ENCODE measurements at places on chromosomes 2 and 18.
A peak's percentile ranks its signal among the peaks of the same experiment; 100 is the strongest.

DNA sequence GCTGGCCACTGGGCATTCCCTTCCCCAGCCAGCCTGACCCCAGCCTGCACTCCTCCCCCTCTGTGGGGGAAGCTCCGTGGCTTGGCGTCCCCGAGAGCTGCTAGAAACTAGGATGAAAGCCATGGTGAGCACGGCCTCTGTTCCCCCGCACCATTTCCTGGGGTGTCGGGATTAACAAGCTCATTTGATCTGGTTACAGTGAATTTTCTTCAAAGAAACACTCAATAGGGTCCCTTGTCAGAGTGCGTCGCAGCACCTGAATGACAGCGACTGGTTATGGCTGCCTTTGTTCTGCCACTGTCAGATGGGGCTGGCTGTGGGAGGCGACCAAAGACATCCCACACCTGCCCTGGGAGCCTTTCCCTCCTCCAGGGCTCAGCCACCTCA is 7.7 kb upstream of the ALPI start:
- no peak overlapping the region for H3K27ac ChIP-seq
- no peaks in the 10 kb centered on the region for H3K4me1 ChIP-seq
- H3K4me3 ChIP-seq: no peak overlapping the region
- no peaks in the 10 kb centered on the region for H3K36me3 ChIP-seq

DNA sequence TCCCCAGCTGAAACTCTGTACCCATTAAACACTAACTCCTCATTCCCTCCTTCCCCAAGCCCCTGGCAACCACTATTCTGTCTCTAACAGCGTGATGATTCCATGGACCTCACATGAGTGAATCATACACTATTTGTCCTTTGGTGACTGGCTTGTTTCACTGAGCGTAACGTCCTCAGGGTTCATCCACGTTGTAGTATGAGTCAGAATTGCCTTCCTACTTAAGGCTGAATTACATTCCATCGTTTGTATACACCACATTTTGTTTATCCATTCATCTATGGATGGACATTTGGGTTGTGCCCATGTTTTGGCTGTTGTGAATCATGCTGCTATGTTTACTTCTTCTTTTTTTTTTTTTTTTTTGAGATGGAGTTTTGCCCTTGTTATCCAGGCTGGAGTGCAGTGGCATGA is 19.6 kb upstream of the CABLES1 start:
- H3K27me3 ChIP-seq: no peaks in the 10 kb centered on the region
- no peak overlapping the region for H3K4me3 ChIP-seq
- peaks cover 2% of the 10 kb centered on the region for H3K4me1 ChIP-seq
- no peak overlapping the region for H3K27ac ChIP-seq

DNA sequence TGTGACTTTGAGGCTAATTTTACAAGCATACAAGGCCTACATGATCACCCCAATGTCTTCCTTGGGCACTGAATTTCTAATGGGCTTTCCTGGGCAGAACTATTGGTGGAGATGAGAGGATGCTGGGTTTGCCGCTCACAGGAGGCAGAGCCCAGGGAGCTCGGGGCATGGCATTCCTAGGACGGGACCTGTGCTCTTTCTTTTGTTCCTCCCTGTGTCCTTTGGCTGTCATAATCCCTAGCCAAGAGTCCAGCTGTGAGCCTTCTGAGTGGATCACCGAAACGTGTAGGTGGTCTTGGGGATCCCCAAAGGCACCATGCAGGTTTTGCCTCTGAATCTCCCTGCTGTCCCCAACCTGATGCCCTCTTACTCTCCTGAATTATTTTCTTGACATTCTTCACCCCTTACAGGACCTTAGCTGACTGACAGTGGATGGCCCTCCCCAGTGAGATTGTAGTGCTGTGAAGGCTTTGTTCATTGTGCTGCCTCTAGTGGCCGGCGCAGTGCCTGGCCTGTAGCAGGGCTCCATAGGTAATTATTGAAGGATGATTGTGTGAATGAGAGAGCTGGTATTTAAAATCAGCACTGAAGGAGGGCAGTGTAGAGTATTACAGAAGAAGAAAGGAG is 221.9 kb downstream of the ZNF407 start:
- peak; percentile 78 for DNase-seq
- no peak overlapping the region for H3K4me3 ChIP-seq
- H3K4me1 ChIP-seq: peaks cover 7% of the 10 kb centered on the region

- H3K36me3 ChIP-seq: no peaks in the 10 kb centered on the region
- H3K27me3 ChIP-seq: no peaks in the 10 kb centered on the region
- H3K27ac ChIP-seq: no peak overlapping the region
- DNase-seq: no peak
Measured at GRCh38 chr2:29479401-29479800, 364.2 kb downstream of the CLIP4 start.

DNA sequence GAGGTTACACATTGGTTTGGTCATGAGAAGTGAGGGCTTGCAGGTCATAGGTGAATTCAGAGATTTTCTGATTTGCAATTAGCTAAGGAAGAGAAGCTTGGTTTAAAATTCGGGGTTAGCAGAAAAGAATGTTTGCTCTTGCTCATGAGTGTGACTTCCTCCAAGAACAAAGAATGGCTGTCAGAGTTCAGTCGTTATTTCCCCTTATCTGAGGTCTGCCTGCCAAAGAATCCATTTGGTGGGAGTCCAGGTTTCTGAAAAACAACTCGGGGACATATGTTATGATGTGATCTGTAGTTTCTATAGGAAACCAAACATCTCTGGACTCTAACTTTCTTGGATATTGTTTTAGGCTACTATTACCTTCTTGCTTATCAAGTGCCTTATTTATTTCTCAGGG is 3.2 kb upstream of the UGT1A6 start:
- no peak overlapping the region for H3K27ac ChIP-seq
- no peaks in the 10 kb centered on the region for H3K36me3 ChIP-seq
- H3K27me3 ChIP-seq: no peaks in the 10 kb centered on the region
- peaks cover 2% of the 10 kb centered on the region for H3K4me1 ChIP-seq
- H3K4me3 ChIP-seq: no peak overlapping the region

- no peaks in the 10 kb centered on the region for H3K36me3 ChIP-seq
- H3K4me3 ChIP-seq: no peak overlapping the region
- no peak for DNase-seq
- no peaks in the 10 kb centered on the region for H3K27me3 ChIP-seq
Measured at GRCh38 chr2:19312949-19313348, 45.5 kb downstream of the OSR1 start.

GRCh38 chr2:240784629-240785423 is 35.2 kb downstream of the KIF1A start:
- H3K4me1 ChIP-seq: no peaks in the 10 kb centered on the region
- DNase-seq: no peak
- H3K36me3 ChIP-seq: peaks cover 57% of the 10 kb centered on the region
- no peaks in the 10 kb centered on the region for H3K27me3 ChIP-seq
- no peak overlapping the region for H3K27ac ChIP-seq
- H3K4me3 ChIP-seq: no peak overlapping the region

- DNase-seq: no peak
- no peak overlapping the region for H3K27ac ChIP-seq
- H3K27me3 ChIP-seq: peaks cover 12% of the 10 kb centered on the region
- H3K4me3 ChIP-seq: peak overlapping the region; percentile 88
Measured at GRCh38 chr2:65430603-65431420, 1.6 kb downstream of the SPRED2 start.

- no peak for DNase-seq
- H3K4me3 ChIP-seq: no peak overlapping the region
- H3K27ac ChIP-seq: no peak overlapping the region
- no peaks in the 10 kb centered on the region for H3K36me3 ChIP-seq
- no peaks in the 10 kb centered on the region for H3K27me3 ChIP-seq
Measured at GRCh38 chr2:215236131-215236530, 75.7 kb upstream of the ATIC start.

DNA sequence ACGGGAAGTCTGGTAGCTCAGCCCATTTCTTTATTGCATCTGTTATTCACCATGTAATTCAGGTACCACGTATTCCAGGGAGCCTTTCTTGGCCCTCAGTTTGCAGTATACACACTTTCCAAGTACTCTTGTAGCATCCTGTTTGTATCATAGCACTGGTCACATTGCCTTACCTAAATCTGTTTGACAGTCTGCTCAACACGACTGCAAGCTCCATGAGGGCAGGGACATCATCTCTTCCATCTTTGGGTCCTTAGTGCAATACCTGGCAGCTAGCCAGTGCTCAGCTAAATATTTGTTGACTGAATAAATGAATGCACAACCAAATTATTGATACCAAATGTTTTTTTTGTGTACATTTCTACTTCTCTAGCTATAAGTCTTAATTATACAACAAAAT is 11.2 kb upstream of the IL18R1 start:
- H3K27ac ChIP-seq: no peak overlapping the region
- H3K4me1 ChIP-seq: no peaks in the 10 kb centered on the region
- no peaks in the 10 kb centered on the region for H3K36me3 ChIP-seq
- no peak for DNase-seq
- no peaks in the 10 kb centered on the region for H3K27me3 ChIP-seq

GRCh38 chr2:38178119-38178518 is 102.2 kb upstream of the CYP1B1 start:
- H3K4me3 ChIP-seq: no peak overlapping the region
- no peaks in the 10 kb centered on the region for H3K36me3 ChIP-seq
- H3K27me3 ChIP-seq: no peaks in the 10 kb centered on the region
- H3K4me1 ChIP-seq: no peaks in the 10 kb centered on the region

DNA sequence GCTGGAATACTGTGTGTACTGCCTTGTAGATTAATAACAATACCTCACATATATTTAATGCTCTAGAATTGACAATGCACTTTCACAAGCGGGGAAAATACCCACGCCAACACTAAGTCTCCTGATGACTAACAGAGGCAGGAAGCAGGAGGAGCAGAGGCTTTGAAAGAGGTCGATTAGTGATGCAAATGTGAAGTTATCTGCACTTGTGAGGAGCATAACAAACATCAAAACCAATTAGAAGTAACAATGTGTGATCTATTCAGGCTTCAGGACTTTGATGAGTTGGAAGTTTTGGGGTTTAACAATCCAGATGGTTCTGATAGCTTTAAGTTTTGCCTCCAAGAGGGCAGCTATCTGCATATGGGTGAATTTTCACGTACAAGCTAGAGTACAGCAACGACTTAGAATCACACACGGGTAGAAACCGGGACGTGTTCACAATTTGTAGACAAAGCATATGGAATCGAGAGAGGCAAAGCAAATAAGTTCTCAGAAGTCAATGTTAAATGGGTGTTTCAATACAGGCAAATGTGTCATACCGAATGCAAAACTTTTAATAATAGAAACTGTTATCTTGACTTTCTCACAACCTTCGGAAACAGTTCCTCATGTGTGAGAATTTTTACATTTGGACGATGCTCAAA is 114.5 kb downstream of the METTL8 start:
- H3K4me3 ChIP-seq: no peak overlapping the region
- H3K27me3 ChIP-seq: no peaks in the 10 kb centered on the region
- DNase-seq: peak; percentile 47
- H3K27ac ChIP-seq: no peak overlapping the region

GRCh38 chr2:215521031-215521430 is 85.2 kb upstream of the FN1 start:
- H3K36me3 ChIP-seq: no peaks in the 10 kb centered on the region
- no peaks in the 10 kb centered on the region for H3K4me1 ChIP-seq
- H3K27ac ChIP-seq: no peak overlapping the region
- no peaks in the 10 kb centered on the region for H3K27me3 ChIP-seq
- H3K4me3 ChIP-seq: no peak overlapping the region
- DNase-seq: no peak

GRCh38 chr2:47598476-47598875 is 184.5 kb upstream of the MSH6 start:
- H3K27me3 ChIP-seq: no peaks in the 10 kb centered on the region
- no peak for DNase-seq
- 0 out of 2 replicates have a peak, but pooled peaks cover 1% of the 10 kb centered on the region for H3K4me1 ChIP-seq

DNA sequence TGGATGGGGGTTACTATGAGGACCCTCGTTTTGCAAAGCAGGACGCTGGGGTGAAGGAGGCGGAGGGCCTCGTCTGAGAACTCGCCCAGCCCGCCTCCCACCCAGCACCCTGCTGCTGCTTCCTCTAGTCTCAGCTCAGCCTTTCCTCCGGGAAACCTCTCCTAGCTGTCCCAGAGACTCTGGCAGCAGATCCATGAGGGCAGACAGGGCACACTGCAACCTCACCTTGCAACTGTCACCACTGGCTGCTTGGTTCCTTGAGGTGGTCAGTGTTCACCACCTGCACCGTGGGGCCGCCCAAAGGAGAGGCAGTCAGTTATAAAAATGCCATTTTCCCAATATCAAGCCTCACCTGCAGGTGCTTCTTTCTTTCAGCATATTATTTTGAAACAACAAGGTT is 45.6 kb downstream of the PARD6G start:
- no peak overlapping the region for H3K27ac ChIP-seq
- H3K4me3 ChIP-seq: no peak overlapping the region
- H3K36me3 ChIP-seq: no peaks in the 10 kb centered on the region
- no peaks in the 10 kb centered on the region for H3K27me3 ChIP-seq

- DNase-seq: no peak
- peaks cover 4% of the 10 kb centered on the region for H3K4me1 ChIP-seq
- no peaks in the 10 kb centered on the region for H3K36me3 ChIP-seq
- H3K27me3 ChIP-seq: no peaks in the 10 kb centered on the region
Measured at GRCh38 chr2:121483021-121483420, 47.7 kb upstream of the RNU4ATAC start.

DNA sequence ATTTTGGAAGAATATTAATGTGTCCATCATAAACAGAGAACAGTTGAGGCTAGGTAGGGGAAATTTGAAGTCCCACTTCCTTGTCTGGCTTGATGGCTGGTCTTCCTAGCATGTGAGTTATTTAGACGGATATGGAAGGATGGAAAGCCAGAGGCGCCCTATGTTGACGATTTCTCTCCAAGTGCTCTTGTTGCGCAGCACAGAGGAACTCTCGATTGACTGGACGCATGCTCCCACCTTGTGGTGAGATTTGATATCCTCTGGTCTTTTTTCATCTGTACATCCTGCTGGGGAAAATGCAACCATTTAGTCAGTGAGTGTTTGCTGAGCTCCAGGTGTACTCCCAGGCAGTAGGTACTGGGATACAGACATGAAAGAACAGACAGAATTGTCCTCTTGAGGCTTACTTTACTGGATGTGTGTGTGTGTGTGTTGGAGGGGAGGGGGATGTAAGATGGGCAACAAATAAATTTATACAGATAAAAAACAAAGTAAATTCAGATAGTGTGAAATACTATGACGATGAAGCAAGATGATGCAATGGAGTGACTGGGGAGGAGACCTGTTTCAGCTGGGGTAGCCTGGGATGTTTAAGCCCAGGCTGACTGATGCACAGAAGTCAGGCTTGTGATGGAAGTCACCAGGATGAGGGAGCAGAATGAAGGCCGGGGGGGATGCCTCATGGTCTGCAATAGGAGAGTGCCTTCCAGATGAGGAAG is 137.2 kb downstream of the TRIM43 start:
- H3K4me3 ChIP-seq: no peak overlapping the region
- H3K27ac ChIP-seq: no peak overlapping the region
- H3K4me1 ChIP-seq: no peaks in the 10 kb centered on the region
- no peaks in the 10 kb centered on the region for H3K27me3 ChIP-seq
- peak; percentile 13 for DNase-seq
- no peaks in the 10 kb centered on the region for H3K36me3 ChIP-seq

- H3K4me3 ChIP-seq: peak overlapping the region; percentile 30
- H3K4me1 ChIP-seq: peaks cover 7% of the 10 kb centered on the region
- H3K36me3 ChIP-seq: no peaks in the 10 kb centered on the region
- H3K27ac ChIP-seq: no peak overlapping the region
- H3K27me3 ChIP-seq: peaks cover 6% of the 10 kb centered on the region
- peak; percentile 63 for DNase-seq
Measured at GRCh38 chr2:10448576-10449485, 704 bp upstream of the ODC1 start.
